ENCODE measurements at places on chromosomes 3 and 15.

DNA sequence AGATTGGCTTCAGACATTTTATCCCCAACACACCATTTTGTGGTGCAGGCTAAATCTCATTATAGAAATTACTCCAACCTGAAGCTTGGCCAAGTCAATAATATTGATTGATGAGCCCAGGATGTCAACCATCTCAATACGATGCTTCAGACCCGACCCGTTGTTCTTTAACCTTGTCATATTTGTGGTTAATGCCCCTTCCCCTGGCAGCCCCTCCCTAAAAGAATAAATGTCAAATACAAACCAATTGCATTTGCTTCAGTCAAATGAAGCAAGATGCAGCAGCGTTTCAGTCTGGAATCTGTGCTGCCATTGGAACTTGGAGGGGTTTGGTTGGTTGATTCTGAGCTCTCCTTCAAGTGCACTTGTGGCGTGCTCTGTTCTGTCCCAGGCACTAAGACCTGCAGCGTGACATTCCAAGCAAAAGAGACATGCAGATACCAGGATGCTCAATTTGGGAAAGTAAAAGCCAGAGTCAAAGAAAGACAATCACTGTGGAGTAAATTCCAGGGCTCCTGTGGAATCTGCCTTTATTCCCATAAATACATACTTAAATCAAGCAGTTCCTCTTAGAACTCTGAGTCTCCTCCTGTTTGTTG lies 23.8 kb upstream of the PSMD6 start:
- no peak for DNase-seq

GRCh38 chr3:115236496-115236895 lies 89.4 kb upstream of the ZBTB20 start:
- no peak for DNase-seq

GRCh38 chr15:73346735-73347312 lies 21.9 kb downstream of the HCN4 start:
- peak; percentile 45 for DNase-seq

GRCh38 chr15:79475306-79475705 lies 43.2 kb downstream of the MINAR1 start:
- DNase-seq: peak; percentile 1

DNA sequence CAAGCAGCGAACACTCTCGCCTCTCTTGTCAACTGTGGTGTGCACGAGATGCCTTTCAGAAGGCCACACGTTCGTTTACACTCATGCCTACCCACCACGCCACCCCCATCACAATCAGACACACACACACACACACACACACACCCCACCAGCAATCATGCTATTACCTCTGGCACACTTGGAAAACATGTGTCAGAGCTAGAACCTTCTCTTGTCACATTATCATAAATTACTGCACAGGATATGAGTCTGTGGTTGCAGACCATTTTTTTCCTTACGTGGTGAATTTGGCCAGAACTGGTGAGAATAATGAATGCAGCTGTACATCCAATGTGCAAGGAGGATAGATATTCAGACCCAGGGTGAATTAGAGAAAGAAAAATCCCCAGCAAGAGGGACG lies 52.4 kb downstream of the TRIM69 start:
- DNase-seq: peak; percentile 49

GRCh38 chr15:100255644-100256043 lies 86.1 kb downstream of the ADAMTS17 start:
- no peak for DNase-seq

- DNase-seq: no peak
Measured at GRCh38 chr3:134328147-134328591, 46.1 kb downstream of the AMOTL2 start.

DNA sequence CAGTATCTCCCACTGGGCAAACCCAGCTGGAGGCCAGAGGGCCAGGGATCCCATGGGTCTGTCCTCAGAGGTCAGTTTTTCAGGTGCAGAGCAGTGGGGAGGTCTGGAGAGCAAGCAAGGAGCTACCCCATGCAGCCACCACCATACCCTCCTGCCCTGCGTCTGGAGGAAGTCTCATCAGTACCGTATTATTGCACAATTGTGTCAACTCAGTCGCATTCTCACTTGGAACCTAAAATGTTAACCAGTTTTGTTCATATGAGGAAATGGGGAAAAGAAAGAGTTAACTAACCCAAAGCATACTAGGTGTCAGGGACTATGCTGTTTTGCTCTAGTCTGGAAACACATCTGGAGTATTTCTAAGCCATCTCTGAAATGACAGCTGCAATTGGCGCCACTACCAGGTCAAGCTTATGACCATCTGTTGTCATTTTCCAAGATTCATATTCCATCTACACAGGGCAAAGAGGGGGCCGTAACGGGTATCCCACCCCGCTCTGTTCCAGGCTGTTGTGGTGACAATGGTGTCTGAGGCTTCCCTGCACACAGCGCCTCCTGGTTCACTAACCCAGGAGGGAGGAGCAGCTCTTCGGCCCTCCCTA lies 16.9 kb upstream of the APBA2 start:
- DNase-seq: no peak

DNA sequence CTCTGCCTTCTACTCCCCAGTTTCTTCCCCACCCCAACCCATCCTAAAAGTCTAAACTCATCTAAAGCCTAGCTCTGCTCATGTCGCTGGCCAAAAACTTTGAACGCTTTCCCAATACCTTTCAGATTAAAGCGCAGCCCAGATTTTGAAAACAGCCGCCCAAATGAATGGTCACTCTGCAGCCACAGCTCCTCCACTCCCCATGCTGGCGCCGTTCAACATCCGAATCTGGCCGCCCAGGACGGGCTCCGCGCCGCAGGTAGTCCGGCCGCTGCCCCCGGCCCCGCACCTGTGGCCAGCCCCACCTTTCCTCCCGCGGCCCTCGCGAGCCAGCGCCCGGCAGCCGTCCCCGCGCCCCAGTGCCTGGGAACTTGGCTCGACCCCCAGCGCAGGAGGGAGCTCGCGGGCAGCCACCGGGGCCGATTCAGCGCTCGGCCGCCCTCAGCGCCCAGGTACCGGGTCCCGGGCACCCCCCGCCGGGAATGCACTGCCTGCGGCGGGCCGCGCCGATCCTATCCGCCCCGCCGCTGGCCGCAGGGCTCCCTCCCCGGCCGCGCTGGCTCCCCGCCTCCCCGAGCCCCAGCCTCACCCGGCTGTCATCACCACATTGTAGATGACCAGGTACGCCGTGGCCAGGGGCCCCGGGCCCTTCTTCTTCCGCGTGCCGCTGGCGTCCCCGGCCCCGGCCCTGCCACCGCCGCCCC lies 417 bp downstream of the HACD2 start:
- DNase-seq: no peak

GRCh38 chr3:244041-244440 lies 47.5 kb downstream of the CHL1 start:
- no peak for DNase-seq

DNA sequence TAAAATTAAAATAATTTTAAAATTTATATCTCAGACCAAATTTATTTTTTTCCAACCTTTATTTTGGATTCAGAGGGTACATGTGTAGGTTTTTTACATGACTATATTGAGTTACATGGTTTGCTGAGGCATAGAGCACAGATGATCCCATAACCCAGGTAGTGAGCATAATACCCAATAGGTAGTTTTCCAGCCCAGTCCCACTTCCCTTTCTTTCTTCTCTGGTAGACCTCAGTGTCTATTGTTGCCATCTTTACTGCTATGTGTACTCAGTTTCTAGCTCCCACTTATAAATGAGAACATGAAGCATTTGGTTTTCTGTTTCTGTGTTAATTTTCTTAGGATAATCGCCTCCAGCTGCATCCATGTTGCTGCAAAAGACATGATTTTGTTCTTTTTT lies 338.1 kb downstream of the EFHB start:
- DNase-seq: no peak

- DNase-seq: no peak
Measured at GRCh38 chr15:58549013-58549784, 117.4 kb downstream of the LIPC start.

GRCh38 chr3:188663839-188664238 lies 507.9 kb upstream of the TPRG1 start:
- no peak for DNase-seq

DNA sequence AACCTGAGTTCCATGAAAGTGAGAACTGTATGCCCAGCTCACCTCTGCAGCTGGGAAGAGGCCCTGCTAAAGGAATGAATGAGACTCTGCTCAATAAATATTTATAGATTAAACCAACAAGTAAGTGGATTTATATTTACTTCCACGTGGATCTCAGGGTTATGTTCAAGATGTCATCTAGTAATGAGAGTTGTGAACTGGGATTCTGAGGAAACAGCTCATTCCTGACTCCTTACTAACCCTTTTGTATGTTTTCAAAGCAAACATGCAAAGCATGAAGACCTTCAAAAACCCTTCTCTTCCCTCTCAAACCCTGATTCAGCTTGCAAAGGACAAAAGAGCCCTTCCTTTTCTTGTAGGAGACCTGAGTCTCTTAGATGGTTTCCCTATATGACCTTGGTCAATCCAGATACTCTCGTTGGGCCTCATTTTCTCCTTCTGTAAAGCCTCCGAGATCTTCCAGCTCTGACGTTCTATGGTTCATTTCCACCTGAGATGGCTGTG lies 53.4 kb downstream of the LSM3 start:
- DNase-seq: no peak

DNA sequence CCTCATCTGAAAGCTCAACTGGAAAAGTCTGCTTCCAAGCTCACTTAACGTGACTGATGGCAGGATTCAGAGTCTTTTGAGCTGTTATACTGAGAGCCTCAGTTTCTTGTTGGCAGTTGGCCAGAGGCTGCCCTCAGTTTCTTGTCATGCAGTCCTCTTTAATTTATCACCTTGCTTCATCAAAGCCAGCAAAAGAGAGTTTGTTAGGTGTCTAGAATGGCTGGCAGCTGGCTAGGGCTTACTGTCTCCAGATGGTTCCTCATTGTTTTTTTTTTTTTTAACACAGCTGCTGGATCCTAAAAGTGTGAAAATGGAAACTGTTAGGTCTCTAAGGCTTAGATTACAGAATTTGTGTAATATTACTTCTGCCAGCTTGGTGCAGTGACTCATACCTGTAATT lies 310.6 kb downstream of the PDCD6IP start:
- DNase-seq: no peak

DNA sequence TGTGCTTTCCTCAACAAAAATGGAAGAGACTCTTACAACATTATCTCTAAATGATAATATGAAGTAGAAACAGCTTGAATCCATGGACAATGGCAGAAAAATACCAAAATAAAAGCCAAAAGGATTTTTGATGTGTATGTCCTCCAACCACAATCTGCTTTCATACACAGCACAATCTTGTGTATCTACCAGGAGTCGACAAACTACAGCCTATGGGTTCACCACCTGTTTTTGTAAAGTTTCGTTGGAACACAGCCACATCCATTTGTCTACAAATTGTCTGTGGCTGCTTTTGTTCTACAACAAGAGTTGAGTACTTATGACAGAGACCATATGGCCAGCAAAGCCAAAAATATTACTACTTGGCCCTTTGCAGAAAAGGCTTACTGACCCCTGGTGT lies 88.7 kb upstream of the UBE2E2 start:
- DNase-seq: no peak

- DNase-seq: no peak
Measured at GRCh38 chr15:78197632-78198031, 36.7 kb downstream of the ACSBG1 start.

GRCh38 chr3:106255870-106256248 lies 387.0 kb upstream of the CBLB start:
- DNase-seq: no peak

DNA sequence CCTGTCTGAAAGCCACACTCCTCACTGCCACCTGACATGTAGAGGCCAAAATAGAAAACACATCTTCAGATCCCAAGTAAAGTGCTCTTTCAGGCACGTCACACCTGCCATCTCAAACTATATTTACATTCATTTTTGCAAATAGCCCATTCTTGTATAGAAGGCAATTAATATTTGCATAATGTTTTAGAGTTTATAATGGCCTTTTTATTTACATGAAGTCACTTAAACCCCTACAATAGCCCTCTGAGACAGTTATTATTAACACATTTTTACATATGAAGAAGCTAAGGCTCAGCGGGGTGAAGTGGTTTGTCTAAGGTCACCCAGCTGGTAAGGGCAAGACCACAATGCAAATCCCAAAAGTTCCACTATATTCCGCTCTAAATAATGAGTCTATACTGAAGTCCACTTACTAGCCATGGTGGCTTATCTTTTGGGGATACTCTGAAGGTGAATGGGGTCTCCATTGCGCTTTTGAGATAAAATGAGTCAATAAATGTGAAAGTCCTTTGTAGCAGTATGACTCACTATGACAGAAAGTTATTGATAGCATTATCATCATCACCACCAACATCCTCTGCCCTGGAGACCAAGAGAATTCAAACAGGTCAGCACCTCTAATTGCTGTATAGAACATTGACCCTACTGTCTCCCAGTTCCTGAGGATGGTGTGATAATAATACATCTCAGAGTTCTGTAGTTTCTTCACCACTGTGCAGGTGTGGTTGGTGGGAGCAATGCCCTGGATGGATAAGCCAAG lies 155.9 kb upstream of the BCL6 start:
- DNase-seq: no peak

GRCh38 chr15:48582452-48583247 lies 62.9 kb downstream of the FBN1 start:
- DNase-seq: no peak

GRCh38 chr3:183460081-183461055 lies 31.9 kb upstream of the MCF2L2 start:
- DNase-seq: no peak

GRCh38 chr15:95684693-95685115 lies 645.8 kb upstream of the NR2F2 start:
- no peak for DNase-seq

GRCh38 chr3:8489278-8489792 lies 12.3 kb upstream of the LMCD1 start:
- no peak for DNase-seq

GRCh38 chr3:53046171-53047170 lies 598 bp upstream of the SFMBT1 start:
- DNase-seq: peak; percentile 57

DNA sequence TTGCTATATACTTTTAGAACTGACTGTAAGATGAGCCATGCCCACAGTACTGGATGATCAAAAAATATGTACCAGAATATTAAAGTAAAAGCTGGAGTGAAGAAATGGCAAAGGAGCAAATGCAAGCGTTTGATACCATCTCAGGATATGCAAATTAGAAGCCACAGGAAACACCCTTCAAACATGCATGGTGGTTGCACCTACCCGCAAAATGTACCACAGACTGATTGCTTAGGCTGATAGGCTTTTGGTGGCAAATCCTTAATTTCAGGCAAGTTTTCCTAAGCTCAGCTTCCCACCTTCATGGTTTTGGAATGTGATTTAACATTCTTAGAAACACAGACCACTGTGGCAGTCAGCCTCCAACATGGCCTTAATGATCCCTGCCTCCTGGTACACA lies 149.0 kb downstream of the PDZRN3 start:
- no peak for DNase-seq

- DNase-seq: no peak
Measured at GRCh38 chr3:9146367-9147071, 102.9 kb downstream of the SRGAP3 start.

DNA sequence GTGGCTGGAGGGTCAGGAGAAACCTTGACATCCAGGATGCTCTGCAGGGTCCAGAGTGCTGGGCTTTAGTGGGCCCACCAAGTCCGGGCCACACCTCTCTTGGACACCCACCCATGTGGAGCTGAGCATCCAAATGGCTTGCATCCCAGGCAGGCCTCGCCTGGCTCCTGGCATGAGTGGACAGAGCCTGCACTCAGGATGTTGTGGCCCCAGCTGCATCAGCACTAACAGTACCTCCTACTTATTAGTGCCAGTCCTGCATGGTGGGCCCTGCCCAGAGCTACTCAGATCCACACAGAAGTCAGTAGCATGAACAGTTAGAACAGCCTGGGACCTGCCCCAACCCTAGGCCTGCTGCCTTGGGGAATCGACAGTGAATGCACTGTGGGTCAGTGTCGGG lies 42.2 kb upstream of the MRPS22 start:
- no peak for DNase-seq
